Activated CD8-positive, alpha-beta memory T cell treated with anti-CD3 and anti-CD28 coated beads for 1 hour (primary cell): ENCODE measurements at places on chromosomes 13 and 19.

GRCh38 chr13:99374994-99375737 is 68.0 kb upstream of the GPR183 start:
- DNase-seq: peak; percentile 69

- DNase-seq: no peak
These were observed 567 bp upstream of the CTU1 start for GRCh38 chr19:51108805-51109146.

DNA sequence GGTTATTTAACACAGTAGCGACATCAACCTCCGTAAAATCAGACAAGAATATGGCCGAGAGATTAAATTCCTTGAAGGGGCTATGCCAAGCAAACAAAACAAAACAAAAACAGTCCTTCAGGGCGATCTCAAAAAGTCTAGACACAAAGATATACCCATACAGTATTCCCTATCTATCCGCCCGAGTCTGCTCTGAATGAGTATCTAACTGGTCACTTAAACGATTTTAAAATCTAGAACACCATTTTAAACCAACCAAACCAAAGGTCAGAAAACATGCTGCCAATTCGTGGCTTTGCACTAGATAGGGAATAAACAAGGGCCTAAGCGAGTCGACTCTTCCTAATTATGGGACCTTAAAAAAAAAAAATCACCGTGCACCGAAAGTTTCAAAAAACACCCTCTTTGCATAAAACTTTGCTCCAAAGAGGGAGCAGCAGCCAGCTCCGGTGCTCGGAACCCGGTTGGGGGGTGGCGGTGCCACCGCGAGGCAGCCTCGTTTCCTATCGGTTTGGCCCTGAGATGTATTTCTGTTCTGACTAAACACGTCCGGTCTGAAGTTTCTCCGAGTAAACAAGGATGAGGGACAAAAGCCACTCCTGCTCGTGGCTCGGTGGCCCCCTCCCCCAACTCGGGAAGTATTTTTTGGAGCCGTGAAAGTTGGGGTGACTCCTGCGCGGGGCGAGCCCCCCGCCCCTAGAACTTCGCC is 1.8 kb downstream of the HMGB1 start:
- peak; percentile 19 for DNase-seq

- DNase-seq: no peak
These were observed 63.5 kb upstream of the SPATA13 start for GRCh38 chr13:24097064-24097463.

- no peak for DNase-seq
These were observed 19.0 kb downstream of the OLFM2 start for GRCh38 chr19:9917321-9917720.

GRCh38 chr13:33087790-33088189 is 71.6 kb downstream of the KL start:
- no peak for DNase-seq

GRCh38 chr13:27293873-27294515 is 23.4 kb downstream of the RASL11A start:
- DNase-seq: no peak

DNA sequence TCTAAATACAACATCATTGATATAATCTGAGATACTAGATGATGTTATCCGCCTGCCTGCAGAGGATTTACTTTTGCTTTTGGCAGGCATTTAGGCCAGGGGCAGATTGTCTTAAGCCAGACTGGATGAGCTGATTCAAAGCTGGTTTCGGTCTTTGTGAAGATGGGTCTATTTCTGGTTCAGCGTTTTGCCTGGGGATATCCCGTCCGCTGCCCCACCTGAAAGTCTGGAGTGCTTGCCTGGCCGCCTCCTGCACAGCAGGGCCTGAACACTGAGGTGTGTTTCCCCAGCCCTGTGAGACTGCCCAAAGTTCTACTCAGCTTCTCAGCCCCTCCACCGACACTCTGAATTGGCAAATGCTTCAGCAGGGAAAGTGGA is 149.7 kb downstream of the KATNAL1 start:
- DNase-seq: no peak

DNA sequence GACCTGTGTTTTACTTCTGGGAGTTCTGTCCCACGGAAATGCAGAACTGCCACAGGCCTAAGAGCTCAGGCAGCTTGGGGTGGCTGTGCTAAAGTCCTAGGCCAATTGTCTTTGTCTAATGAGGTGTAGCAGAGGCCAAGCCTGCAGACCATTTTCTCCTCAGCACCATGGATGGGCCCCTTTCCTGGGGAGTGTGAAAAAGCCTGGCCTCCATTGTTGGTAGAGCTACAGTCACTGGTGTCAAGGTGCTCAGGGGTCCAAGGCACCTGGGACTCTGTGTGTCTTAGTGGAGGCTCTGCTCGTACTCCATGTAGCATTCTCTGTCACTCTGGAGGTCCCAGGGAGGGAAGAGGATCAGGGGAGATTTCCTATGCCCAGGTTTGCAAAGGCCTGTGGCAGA is 329.6 kb downstream of the SLITRK5 start:
- no peak for DNase-seq

GRCh38 chr19:13002166-13002898 is 7.1 kb downstream of the NFIX start:
- no peak for DNase-seq

GRCh38 chr13:25687471-25688225 is 315.9 kb downstream of the ATP8A2 start:
- no peak for DNase-seq

GRCh38 chr13:24709186-24709913 is 29.1 kb downstream of the ATP12A start:
- peak; percentile 17 for DNase-seq

DNA sequence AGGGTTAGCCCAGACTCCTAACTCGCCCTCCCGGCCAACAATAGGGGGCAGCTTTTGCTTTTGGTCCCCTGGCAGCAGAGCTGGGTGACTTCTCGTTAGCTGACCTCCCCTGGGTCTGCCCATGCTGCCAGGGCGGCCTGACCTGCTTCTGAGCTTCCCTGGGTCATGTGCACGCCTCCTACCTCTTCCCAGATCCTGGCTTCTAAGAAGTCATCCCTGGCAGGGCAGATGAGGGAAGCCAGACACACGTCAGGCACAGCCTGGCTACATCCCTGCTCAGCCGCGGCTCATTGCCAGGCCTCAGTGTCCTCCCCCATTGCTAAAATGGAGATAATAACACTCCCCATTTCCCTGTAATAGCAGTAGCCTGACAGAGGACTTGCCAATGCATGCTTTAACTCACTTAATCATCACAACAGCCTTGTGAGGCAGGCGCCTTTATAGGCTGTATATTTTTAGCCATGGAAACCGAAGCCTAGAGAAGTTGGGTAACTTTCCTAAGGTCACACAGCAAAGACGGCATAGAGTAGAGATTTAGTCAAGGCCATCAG is 2.1 kb downstream of the KCNK6 start:
- no peak for DNase-seq

DNA sequence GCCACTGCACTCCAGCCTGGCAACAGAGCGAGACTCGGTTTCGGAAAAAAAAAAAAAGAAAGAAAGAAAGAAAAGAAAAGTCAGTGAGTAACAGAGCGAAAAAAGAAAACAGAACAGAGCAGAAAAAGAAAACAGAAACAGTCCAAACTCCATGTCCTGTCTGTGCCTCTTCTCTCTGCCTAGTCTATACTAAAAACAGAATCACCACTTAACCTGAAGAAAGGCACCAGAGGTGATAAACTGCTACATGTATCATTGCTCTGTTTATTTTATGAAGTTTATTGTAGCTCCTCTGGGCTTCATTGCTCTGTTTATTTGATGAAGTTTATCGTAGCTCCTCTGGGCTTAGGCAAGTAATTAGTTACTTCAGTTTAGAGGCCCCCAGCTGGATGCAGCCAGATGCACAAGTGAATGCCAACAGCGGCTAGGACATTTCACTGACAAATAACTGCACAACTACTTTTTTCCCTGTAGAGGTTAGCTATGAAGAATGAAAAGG is 39.2 kb downstream of the TBC1D4 start:
- no peak for DNase-seq

GRCh38 chr13:40159736-40160135 is 504.3 kb downstream of the COG6 start:
- no peak for DNase-seq

DNA sequence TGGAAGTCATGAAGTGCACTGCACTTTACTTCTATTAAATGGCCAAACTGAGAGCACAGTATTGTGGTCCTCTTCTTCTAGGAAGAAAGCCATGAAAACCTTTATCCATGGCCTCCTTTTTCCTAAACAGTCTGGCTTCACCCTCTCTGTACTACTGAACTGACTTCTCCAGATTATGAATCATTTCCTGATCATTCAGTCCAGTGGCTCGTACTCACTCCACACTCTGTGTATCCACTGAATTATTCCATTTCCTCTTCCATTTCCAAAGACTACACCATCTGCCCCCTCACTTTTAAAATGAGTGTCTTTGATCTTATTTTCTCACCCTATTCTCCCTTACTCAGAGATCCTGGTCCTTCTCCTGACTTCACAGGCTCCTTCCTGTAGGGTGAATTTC is 29.7 kb upstream of the FREM2 start:
- DNase-seq: no peak

DNA sequence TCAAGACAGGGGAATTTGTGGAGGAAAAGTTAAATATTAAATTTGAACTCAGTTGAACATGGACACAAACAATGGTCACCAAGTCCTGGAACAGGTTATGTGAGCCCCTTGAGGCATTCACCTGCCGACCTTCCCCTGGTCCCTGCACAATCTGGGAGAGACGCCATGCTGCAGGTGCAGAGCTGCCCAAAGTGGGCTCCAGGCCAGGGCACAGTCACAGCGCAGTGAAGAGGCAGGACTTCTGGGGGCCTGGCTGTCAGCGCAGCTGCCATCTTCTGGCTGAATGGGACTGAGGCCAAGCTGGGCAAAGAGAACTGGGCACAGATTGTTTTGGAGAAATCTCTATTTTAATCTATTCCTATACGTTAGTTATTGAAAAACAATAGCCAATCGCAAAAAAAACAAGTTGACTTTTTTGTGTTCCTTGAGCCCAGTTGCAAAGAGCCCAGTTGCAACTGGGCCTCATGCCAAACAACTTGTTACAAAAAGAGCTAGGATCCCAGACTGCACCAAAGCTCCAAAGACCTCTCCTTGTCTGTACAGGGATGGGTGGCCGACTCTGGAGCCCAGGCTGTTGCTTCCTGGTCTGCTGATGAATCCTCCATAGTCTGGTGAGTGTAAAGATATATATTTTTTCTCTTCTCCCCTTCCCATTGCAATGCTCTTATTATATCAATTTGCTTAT is 1.2 kb upstream of the ZNF626 start:
- DNase-seq: no peak

DNA sequence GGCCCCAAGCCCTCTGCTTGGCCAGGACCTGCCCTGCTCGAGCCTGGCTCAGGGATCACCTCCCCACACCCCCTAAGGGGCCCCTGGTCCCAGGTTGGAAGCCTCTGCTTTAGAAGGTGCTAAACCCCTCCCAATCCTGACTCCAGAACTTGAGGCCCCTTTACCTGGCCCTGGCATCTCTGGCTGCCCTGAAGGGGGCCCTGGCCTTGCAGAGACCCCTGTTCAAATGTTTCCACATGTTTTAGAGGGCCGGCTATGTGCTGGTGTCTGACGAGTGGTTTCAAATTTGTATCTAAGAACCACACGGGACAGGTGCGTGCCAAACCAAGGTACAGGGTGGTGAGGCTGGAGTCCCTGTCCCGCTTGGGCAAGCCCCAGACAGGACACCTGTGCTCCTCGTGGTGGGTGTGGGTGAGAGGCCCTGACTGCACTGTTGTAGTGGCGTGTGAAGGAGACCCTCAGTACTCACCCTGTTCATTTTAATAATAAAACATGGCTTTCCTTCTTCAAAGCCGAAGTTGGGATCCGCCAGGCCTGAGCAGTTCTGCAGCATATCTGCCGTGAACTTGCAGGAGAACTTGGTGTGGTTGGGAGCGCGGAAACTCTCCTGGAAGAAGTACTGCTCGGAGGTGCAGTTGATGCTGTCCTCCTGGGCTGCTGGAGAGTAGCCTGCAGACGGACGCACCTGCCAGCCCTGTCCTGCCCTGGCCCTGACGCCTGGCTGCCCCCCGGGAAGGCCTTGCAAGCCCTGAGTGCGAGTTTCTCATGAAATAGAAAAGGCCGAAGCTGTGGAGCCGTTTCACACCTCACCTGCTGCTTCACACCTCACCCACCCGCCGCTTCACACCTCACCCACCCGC is 5.4 kb downstream of the ATP4B start:
- DNase-seq: no peak

DNA sequence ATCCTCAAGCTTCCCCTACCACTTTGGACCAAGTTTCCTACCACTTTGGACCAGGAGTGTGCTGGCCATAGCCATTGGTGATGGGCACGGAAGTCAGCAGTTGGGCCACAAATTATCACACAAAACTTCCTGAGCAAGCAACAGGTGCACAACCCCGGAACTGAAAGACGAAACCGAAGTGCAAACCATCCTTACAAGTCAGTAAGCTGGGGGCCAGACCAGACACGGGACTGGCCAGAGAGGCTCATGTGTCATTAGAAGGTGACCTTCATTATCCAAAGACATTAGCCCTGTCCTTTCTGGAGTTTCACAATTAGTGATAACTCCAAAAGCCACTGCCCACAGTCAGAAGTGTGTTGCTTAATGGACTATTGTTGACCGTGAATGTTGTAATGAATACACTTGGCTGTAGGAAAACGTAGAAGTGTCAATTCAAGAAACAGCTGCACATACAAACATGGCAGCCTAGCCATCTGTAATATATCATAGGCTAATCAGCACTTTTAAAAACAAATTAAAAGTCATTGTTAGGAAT is 244.1 kb upstream of the IRS2 start:
- no peak for DNase-seq

DNA sequence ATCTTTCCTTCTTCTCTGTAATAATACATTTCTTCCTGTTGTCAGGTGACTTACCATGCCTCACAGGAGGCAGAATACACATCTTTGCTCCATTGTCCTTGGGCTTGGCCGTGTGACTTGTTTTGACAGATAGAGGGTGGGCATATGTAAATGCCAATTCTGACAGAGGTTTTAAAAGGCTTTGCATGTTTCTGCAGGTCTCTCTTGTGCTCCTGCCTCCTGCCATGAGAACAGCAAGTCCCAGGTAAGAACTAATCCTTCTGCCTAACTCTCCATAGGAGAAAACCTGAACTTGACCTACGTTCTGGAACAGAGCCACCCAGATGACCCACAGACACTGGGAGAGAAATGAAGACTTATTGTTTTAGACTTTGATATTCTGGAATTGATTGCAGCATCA is 88.7 kb upstream of the TNFSF11 start:
- no peak for DNase-seq

DNA sequence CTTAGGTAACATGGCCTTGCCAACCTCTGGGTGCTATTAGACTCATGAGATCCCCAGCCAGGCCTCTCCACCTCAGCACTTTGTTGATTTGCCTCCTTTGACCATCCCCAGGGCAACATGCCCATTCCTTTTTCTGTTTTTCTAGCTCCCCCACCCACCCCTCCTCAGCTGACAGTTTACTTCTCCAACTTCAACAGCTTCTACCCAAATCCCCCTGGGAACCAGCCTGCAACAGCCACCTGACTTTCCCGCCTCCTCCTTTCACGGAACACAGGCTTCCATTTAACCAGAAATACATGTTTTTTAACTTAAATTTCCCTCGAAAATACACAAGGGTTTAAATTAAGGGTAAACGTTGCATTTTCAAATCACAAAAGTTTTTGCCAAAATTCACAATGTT is 117.3 kb downstream of the DLEU7 start:
- no peak for DNase-seq
